ENCODE measurements at places on chromosomes 7 and 10.

- ATAC-seq: no peak
Measured at GRCh38 chr7:155752756-155753445, 59.4 kb downstream of the SHH start.

- no peak for ATAC-seq
Measured at GRCh38 chr7:95925971-95926370, 153.6 kb downstream of the DYNC1I1 start.

GRCh38 chr7:38186593-38187314, 8.7 kb downstream of the STARD3NL start:
- peak; percentile 91 for ATAC-seq

DNA sequence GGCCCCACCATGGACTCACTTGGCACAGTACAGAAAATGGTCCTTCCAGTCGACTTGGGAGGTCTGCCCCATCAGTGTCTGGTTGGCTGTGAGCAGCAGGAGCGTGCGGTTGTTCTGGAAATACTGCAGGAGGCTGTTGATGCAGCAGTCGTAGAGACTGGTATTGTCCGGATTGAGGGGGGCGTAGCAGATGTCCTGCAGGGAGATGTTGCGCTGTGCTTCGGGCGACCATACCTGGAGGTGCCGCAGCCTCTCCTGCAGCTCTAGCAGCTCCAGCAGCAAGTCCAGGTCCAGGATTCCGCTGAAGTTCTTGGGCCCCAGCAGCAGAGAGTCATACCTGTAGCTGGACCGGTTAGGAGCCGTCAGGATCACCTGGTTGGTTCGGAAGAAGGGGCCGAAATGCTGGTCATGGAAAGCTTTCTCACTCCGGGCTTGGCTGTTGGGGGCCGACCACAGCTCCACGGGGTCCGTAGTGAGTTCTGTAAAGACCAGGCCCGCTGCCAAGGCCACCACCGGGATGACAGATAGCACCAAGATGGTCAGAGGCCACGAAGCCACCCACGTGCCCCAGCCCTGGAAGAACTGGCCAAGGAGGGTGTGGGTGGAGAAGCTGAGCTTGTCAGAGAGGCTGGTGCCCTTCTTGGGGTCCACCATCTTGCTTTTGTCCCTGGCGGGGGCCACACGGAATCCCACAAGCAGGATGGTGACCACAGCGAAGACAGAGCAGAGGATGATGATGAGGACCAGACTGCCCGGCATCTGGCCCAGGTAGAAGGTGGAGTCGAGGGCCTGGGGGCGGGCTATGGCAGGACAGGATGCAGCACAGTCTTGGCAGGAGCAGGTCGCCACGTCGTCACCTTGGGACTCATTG, 2.1 kb downstream of the NPC1L1 start:
- ATAC-seq: no peak

- no peak for ATAC-seq
Measured at GRCh38 chr10:89393898-89394297, 1.5 kb downstream of the IFIT1 start.
